ENCODE measurements at places on chromosomes 2 and 18. TPM values are rescaled to one million over a fixed set of nuclear protein-coding genes. Genes with fewer than 3 reads are reported as not detected.

DNA sequence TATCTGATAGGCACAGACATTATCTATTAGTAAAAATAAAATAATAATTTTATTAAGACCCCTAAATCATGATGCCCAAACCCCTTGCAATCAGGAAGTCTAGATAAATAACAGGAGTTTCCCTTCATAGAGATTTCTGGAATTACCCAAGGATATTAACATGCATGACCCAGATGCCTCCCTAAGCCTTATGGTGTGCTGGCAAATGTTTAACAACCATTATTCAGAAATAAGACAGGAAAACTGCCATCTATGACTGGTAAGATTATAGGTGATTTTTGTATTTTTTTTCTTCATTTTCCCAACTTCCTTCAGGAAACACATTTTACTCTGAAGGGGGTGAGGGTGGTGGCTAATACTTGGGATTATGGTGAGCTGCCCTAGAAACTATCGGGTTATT is 2.7 kb upstream of the PPP1CB start:
- no peak for DNase-seq

GRCh38 chr2:32743480-32744236 is 115.8 kb downstream of the TTC27 start:
- no peak for DNase-seq

DNA sequence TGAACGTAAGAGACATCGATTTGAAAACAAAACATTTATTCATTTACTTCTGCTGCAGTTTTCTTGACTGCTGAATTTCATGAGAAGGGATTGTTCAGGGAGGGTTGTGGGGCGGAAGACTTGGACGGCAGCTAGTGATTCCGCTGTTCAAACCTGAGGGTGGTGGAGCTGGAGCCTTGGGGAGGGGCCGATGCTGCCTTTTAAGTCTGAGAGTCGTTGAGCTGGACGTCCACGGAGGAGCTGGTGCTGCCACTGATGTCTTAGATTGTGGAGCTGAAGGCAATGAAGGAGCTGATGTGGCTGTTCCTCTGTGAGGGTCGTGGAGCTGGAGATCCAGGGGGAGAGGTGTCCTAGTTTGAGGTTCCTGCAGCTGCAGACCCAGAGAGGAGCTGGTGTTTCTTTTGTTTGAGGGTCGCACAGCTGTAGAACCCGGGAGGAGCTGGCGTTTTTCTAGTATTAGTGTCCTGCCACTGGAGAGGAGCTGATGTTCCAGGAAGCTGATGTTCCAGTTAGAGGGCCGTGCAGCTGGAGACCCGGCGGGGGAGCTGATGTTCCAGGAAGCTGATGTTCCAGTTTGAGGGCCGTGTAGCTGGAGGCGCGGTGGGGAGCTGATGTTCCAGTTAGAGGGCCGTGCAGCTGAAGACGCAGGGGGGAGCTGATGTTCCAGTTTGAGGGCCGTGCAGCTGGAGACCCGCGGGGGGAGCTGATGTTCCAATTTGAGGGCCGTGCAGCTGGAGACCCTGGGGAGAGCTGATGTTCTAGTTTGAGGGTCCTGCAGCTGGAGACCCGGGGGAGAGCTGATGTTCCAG is 150.9 kb downstream of the RTP5 start:
- no peak for DNase-seq

DNA sequence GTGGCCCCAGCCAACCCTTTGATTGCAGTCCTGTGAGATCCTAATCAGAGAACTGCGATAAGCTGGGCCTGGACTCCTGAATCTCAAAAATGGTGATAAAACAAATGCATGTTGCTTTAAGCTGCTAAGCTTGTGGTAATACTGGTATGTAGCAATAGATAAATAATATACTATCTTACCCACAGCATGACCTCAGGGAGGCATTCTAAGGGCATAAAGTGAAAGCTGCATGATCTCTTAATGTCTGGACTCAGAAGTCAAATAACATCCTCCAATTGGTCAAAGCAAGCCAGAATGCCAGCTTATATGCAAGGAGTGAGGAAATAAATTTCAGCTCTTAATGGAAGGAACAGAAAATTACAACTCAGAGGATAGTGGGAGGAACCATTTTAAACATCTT is 246.1 kb downstream of the FSIP2 start:
- no peak for DNase-seq

DNA sequence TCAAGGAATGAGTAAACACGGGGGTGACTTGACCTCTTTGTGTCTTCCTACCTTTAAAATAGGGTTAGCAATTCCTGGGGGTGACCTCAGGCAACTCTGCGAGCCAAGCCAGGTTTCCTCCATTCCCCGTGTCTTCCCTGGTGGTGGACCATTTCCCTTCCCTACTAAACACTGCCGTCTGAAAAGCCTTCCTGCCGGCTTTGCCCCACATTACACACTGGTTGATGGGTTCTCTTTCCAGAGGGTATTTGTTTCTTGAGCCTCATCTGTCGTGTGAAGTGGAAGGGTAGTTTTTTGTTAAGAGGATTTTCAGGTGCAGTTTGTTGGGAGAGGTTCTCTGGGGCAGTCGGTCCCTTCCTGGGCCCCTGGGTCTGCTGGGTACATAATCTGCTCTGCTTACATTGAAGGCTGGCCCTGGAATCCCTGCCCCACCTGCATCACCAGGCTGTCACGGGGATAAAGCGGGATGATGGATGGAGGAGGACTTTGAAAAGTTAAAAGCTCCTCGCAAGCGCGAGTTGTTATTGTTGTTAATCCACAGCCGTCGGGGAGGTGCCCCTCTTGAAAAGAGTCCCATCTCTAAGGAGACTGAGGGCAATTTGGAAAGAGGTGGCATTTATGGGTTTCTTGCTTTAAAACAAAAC is 175.4 kb upstream of the SPRED2 start:
- peak; percentile 81 for DNase-seq

DNA sequence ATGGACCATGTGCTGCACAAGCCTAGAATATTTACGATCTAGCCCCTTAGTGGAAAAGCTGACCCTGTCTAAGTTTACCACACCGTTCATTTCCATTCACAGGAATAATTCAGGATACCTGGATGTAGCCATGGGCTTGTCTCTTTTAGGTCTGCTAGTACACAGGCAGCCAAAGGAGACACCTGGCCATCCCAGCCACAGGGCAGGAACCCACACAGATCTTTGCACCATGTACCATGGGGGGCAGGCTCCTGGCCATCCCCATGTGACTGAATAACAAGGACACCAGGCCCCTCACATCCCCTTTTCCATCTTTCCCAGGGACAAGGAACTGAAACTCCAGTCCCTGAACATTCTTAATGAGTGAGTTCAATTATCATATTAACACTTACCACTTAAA is 467.3 kb upstream of the MYT1L start:
- DNase-seq, result peak; percentile 66

DNA sequence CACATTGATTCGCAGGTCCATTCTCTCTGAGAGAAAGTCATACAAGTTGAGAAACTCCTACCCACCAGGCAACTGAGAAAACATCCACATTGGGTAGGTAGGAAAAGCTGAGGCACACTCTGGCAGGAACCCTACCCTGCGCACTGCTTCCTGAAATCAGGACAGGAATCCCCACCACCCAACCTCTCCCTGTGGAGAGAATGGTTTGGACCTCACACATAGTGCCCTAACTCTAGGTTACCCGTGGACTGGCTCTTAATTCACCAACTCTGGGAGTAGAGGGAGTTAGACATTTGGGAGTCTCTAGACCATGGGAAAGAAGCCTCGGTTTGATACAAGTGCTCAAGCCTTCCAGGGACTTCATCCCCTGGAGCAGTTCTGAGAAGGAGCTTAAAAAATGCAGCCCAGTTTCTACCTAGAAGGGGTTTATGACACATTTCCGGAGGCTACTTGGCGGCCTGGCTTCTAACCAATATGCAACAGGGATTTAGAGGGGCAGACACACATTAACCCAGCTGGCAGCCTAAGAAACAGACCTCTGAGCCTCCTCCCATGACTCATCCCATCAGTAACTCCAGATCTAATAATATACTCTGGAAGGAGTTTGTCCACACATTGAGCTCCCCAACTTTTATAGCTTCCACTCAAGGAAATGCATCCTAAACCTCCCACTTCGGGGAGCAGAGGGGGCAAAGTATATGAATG is 136.7 kb downstream of the EML6 start:
- DNase-seq, result no peak

- DNase-seq, result no peak
Observed at GRCh38 chr2:135265960-135266490, 213.9 kb downstream of the RAB3GAP1 start.

- DNase-seq, result peak; percentile 26
Observed at GRCh38 chr2:9219027-9219445, 12.4 kb downstream of the ASAP2 start.

GRCh38 chr2:198659096-198659870 is 798.5 kb downstream of the SATB2 start:
- DNase-seq, result no peak

Gene SLC8A1
- 166 TPM for total RNA-seq

Gene C1GALT1C1L
- 0.66 TPM for total RNA-seq

Gene NEB
- 0.66 TPM for total RNA-seq

Gene CCDC178
- total RNA-seq, result 1.7 TPM

Gene ASPRV1
- total RNA-seq, result 1.5 TPM

Gene VAMP5
- total RNA-seq, result 35.6 TPM

Gene ABCA12
- total RNA-seq, result not detected

Gene BARD1
- total RNA-seq, result 15.6 TPM

All from esophagus muscularis mucosa (tissue), 4 donors.